ENCODE measurements at places on chromosomes 6 and 20. TPM values are rescaled to one million over a fixed set of nuclear protein-coding genes. Genes with fewer than 3 reads are reported as not detected.
A peak's percentile ranks its signal among the peaks of the same experiment; 100 is the strongest.

DNA sequence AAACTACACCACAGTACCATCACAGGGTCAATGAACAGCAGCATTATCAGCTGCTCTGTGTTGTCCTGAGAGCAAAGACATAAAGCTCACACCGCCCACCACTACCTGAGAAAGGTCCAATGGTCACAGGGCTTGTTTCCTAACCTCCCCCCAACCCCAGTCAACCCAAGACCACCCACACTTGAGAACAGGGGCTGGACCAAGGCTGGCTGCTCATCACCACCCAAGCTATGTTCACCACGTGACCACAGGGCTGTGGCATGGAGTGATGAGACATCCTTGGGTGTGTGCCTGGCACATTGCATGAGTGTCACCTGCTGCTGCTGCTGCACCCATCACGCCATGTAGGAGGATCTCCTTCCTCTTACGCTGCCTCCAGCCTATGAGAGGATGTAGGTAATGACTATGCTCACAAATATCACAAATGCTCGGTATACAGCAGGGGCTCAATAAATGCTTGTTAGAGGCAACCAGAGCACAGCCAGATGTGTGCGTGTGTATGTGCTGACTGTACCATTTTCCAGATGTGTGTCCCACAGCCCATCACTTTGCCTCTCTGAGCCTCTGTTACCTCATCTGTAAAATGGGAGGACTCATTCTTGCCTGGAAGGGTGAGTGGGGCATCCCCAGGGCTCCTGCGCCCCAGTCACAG lies 23.3 kb upstream of the SIRPA start:
- H3K27me3 ChIP-seq = no peaks in the 10 kb centered on the region
- no peaks in the 10 kb centered on the region for H3K36me3 ChIP-seq
- no peak overlapping the region for H3K27ac ChIP-seq
- H3K4me3 ChIP-seq = no peak overlapping the region

The FLRT3 gene
- 1.5 TPM for total RNA-seq

The MEA1 gene
- 64.8 TPM for total RNA-seq

- DNase-seq = no peak
- H3K36me3 ChIP-seq = no peaks in the 10 kb centered on the region
- no peaks in the 10 kb centered on the region for H3K27me3 ChIP-seq
- H3K4me3 ChIP-seq = no peak overlapping the region
- H3K4me1 ChIP-seq = peaks cover 42% of the 10 kb centered on the region
These were observed 1.3 kb upstream of the SDCBP2 start for GRCh38 chr20:1330075-1330830.

The SLC17A4 gene
- not detected for total RNA-seq

DNA sequence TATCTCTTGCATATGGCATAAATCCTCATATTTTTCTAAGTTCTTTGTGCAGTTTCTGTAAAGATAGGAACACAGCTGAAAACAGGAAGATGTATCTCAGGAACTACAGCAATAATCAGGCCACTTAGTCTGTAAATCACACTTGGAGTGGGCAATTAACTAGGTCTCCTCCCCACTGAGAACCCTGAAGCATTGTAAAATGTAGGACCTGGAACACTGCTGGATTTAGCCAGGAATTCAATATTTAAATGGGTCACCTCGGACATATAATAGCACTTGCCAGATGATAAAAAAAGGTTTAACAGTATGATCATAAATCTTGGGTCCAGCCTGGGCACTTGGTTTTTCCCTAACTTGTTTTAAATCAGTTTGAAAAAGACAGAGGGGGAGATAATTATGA lies 155.0 kb downstream of the GRM1 start:
- H3K27ac ChIP-seq = no peak overlapping the region
- peaks cover 13% of the 10 kb centered on the region for H3K27me3 ChIP-seq
- DNase-seq = no peak
- no peak overlapping the region for H3K4me3 ChIP-seq
- H3K4me1 ChIP-seq = no peaks in the 10 kb centered on the region

The FAM83B gene
- 16.9 TPM for total RNA-seq

The HLA-DPA1 gene
- 0.89 TPM for total RNA-seq

- no peaks in the 10 kb centered on the region for H3K36me3 ChIP-seq
- DNase-seq = no peak
- H3K4me1 ChIP-seq = no peaks in the 10 kb centered on the region
- no peak overlapping the region for H3K27ac ChIP-seq
These were observed 44.0 kb upstream of the TTPAL start for GRCh38 chr20:44431502-44432234.

The ENPP5 gene
- 4.5 TPM for total RNA-seq

DNA sequence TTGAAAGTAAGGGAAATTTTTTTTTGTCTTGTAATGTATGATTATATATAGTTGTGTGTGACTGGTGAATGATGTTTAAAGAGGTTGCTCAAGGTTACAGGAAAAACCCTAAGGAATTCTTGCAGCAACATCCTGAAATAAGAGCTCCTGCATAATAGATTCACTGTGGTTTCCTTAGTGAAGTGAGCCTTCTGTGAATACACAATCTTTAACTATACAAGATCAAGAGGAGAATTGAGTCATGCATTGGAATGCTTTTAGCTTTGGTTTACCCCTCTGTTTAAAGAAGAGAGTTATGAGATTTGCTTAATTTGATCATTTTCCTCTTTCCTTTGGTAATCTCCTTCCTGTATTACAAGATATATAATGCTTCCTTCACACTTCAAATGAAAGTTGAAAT lies 141.6 kb upstream of the EYA4 start:
- no peaks in the 10 kb centered on the region for H3K27me3 ChIP-seq
- H3K36me3 ChIP-seq = no peaks in the 10 kb centered on the region
- peak overlapping the region; percentile 58 for H3K27ac ChIP-seq
- DNase-seq = peak; percentile 83

- no peak for DNase-seq
- H3K4me1 ChIP-seq = no peaks in the 10 kb centered on the region
- H3K27ac ChIP-seq = no peak overlapping the region
- H3K4me3 ChIP-seq = no peak overlapping the region
These were observed 38.7 kb downstream of the DOK5 start for GRCh38 chr20:54514028-54514607.

GRCh38 chr6:21404577-21404976 lies 189.0 kb upstream of the SOX4 start:
- no peak overlapping the region for H3K27ac ChIP-seq
- DNase-seq = no peak
- H3K27me3 ChIP-seq = no peaks in the 10 kb centered on the region
- no peaks in the 10 kb centered on the region for H3K36me3 ChIP-seq

DNA sequence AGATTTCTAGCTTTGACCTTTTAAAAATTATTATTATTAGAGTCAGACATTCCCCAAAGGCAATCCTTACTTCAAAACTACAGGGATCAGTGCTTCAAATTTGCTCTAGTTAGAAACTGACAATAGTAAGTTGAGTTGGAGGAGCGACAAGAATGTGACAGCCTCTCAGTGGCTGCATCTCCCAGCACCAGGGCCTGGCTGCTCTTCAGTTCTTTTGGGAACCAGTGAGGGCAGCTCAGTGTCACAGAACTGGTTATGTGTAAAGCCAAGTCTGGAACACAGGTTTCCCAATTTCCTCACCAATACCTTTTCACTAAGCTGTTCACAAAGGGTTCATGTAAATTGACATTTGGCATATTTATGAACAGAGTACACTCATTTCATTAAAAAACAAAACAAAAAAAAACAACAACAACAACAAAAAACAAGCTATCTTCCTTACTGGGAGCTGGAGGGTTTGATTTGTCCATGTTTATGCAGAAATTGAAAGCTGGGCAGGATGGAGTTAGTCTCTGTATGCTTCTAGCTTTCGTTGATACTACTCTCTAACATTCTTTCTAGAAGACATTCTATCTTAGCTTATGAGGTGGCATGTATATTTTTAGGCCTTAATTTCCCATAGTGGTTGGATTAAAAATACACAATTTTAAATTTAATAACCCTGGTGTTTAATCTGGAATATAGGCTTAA lies 95.0 kb downstream of the SAMD5 start:
- DNase-seq = no peak
- no peaks in the 10 kb centered on the region for H3K27me3 ChIP-seq
- no peaks in the 10 kb centered on the region for H3K4me1 ChIP-seq
- H3K4me3 ChIP-seq = no peak overlapping the region

The FAM217B gene
- total RNA-seq = 8.1 TPM

DNA sequence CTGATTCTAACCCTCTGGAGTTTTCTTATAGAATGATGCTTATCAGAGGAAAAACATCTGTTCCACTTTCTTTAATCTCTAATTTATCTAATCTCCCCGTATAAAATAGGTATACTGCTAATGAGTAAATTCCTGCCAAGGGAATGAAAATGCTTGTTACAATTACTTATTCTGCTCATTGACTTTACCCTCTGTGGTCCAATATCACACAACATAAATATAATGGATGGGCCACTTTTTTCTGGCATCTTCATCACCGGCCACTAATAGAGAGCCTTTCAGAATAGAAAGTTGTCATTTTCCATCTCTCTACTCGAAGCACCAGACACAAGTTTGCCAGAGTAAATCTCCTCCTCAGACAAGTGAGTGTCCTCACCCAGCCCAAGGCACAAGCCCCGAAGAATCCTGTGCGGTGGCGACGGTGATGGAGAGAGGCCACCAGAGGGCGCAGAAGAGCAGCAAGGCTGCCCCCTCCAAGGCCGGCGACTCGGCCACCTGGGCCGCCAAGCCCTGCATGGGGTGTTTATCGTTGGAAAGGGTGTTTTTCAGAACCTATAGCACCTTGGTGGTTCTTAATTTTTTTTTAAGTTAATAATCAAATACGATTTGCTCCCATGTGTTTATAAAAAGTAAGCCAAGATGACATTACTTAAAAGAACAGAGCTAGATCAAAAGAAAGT lies 212.9 kb upstream of the ARID1B start:
- no peaks in the 10 kb centered on the region for H3K27me3 ChIP-seq
- H3K4me1 ChIP-seq = no peaks in the 10 kb centered on the region
- DNase-seq = peak; percentile 40
- no peak overlapping the region for H3K27ac ChIP-seq
- no peak overlapping the region for H3K4me3 ChIP-seq

The GGTLC1 gene
- not detected for total RNA-seq

DNA sequence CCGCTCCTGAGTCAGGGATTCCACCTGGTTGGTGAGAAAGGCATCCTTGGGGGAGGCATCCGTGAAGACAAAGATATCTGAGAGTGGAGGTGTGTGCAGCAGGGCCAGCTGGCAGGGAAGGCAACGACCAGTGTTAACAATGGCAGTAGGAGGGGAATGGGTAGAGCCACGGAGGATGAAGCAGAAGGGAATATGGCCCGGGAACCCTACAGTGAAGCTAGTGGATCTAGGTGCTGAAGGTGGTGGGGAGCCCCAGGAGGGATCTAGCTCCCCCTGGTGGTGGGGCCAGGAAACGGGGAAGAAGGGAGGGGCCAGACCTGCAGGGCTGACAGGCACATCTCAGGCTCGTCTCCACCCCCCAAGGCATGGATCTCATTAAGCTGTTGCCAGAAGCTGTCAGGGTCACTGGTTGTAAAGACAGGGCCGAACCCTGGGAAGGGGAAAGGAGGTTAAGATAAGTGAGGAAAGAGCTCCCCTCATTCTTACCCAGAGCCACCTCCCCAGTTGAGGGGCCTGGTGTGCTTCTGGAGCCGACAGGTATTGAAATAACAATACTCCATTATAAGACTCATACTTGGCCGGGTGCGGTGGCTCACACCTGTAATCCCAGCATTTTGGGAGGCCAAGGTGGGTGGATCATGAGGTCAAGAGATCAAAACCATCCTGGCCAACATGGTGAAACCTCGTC lies 7.3 kb downstream of the VWA7 start:
- H3K27me3 ChIP-seq = no peaks in the 10 kb centered on the region
- H3K4me3 ChIP-seq = no peak overlapping the region
- H3K27ac ChIP-seq = no peak overlapping the region
- H3K36me3 ChIP-seq = no peaks in the 10 kb centered on the region
- DNase-seq = peak; percentile 42

GRCh38 chr6:82419132-82419581 lies 55.5 kb downstream of the TPBG start:
- H3K36me3 ChIP-seq = no peaks in the 10 kb centered on the region
- H3K27me3 ChIP-seq = no peaks in the 10 kb centered on the region
- DNase-seq = no peak
- H3K4me1 ChIP-seq = no peaks in the 10 kb centered on the region

The POM121L2 gene
- not detected for total RNA-seq

DNA sequence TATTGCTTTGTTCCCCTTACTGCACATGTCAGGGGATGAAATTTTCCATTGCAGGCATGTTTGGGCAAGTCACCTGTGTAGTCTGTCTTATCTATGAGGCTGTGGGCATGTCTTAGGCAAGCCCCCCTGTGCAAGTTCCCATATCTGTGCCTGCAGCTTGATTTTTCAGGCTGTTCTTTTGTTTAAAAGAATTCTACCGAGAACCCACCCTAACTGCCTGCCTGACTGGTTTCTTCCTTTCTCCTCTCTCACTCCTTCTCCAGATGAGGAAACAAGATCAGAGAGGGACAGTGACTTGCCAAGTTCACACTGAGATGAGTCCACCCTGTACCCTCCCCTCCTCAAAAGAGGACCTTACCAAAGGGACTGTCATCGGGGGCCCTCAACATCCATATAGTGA lies 11.0 kb downstream of the TREML2 start:
- H3K4me3 ChIP-seq = no peak overlapping the region
- H3K27me3 ChIP-seq = peaks cover 11% of the 10 kb centered on the region

DNA sequence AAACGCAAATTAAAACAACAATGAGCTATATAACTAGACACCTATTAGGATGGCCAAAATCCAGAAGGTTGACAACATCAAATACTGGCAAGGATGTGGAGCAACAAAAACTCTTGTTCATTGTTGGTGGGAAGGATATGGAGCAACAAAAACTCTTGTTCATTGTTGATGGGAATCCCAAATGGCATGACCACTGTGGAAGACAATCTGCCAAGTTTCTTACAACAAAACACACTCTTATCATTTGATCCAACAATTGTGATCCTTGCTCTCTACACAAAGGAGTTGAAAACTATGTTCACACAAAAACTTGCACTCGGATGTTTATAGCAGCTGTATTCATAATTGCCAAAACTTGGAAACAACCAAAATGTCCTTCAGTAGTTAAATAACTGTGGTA lies 61.8 kb upstream of the LAMA2 start:
- no peaks in the 10 kb centered on the region for H3K27me3 ChIP-seq
- no peaks in the 10 kb centered on the region for H3K36me3 ChIP-seq
- no peak overlapping the region for H3K27ac ChIP-seq
- no peaks in the 10 kb centered on the region for H3K4me1 ChIP-seq
- no peak for DNase-seq
- H3K4me3 ChIP-seq = no peak overlapping the region

The ZNF165 gene
- 11.2 TPM for total RNA-seq

DNA sequence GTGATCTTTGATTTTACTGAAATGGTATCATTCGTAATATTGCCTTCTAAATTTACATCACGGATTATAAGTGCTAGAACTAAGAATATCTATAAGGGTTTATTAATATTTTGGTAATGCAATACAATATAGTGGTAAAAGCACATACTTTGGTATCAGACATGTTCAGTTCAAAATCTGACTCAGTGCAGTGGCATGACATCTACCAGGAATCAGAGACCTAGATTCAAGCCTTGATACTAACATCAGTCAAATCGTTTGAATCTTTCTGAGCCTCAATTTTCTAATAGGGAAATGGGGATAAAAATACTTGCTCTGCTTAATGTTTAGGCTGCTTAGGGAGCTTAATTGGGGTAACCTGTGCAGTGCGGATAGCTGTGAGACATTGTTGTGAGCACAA lies 488.0 kb downstream of the BCKDHB start:
- no peak for DNase-seq
- H3K27ac ChIP-seq = no peak overlapping the region
- H3K4me3 ChIP-seq = no peak overlapping the region
- no peaks in the 10 kb centered on the region for H3K36me3 ChIP-seq
- H3K27me3 ChIP-seq = no peaks in the 10 kb centered on the region
